ENCODE measurements at places on chromosomes 4 and X.

GRCh38 chr4:60589425-60589824 lies 610.7 kb upstream of the ADGRL3 start:
- no peak for DNase-seq

GRCh38 chr4:187017147-187017546 lies 293.5 kb upstream of the FAT1 start:
- no peak for DNase-seq

- DNase-seq = no peak
Observed at GRCh38 chrX:13511944-13512330, 57.5 kb upstream of the EGFL6 start.

DNA sequence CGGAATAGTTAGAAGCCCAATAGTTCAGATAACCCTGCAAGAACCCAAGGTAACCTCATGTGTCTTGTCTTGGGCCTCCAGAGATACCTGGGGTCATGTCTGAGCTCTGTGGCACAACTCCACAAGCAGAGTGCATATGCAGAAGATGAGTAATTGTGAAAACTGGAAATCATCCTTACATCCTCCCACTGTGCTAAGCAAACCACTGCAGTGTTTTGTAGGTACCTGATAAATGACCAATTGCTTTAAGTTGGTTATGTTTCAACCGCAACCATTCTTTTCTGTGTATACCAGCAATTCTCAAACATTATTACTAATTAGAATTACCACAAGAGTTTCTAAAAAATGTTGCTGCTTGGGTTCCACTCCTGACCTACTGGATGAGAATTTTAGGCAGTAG lies 73.2 kb downstream of the CBLL2 start:
- no peak for DNase-seq

DNA sequence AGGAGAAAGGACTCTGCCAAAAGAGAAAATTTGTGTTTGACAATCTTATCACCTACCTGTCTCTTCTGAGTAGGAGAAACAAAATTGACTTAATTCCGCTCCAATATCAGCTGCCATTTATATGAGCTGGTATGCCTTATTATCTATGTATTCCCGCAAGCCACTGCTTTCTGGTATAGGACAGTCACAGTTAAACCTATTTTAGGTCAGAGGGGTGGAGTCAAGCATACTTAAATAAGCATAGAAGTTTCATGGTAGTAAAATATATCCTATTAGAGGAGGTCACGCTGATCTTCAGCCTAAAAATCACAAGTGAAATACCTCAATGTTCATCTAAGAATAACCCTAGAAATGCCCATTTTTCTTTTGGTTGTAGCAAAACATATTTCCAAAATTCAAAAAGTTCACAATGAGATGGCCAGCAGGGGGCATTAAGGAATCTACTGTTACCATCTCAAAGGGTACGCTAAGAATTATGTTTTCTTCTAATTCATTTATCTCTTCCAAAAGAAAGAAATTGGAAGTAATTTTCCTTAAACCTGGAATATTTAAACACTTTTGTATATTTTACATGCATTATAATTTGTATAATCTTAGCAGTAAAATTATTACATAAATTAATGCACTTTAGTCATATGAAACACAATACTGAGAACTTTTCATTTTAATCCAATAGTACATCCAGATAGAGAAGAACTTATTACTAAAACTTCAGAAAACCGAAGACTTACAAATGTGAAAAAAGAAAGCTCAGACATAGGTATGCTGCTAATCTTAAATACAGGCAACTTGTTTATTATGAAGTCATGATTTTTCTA lies 10.5 kb downstream of the PPAT start:
- DNase-seq = no peak

- DNase-seq = no peak
Observed at GRCh38 chrX:43604753-43605152, 51.3 kb upstream of the MAOA start.

DNA sequence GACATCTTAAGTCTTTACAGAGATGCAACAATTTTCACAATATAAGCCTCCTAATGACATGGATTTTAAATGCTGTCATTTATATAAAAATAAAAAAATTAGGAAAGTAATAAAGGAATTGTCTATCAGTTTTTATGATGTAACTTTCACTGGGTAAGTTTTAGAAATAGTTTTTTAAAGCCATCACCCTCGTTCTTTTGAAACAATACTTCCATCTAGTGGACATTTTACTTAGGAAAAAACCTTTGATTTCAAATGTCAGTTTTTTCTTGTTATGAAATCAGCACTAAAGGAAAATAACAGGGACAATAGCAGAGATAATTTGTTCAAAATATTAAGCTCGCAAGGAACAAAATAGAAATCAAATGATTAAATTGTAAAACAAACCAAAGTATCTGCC lies 24.3 kb upstream of the NDNF start:
- no peak for DNase-seq

DNA sequence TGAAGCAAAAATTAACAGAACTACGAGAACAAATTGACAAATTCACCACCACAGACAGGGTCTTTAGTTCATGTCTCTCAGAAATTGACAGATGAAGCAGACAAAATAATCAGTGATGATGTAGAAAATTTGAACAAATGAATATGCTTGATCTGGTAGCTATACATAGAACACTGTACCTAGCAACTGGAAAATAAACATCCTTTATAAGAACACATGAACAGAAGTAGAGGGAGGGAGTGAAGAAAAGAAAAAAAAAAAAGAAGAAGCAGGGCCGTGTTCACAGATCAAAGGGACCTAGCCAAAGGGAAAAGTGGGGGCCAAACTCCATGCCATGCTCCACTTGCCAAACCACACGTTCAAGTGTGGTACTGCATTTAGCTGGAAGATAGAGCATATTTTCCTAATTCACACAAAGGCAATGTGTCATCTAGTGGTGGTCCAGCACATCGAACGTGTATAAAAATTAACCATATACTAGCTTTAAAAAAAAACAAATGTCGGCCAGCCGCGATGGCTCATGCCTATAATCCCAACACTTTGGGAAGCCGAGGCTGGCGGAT lies 5.6 kb upstream of the THOC2 start:
- no peak for DNase-seq

DNA sequence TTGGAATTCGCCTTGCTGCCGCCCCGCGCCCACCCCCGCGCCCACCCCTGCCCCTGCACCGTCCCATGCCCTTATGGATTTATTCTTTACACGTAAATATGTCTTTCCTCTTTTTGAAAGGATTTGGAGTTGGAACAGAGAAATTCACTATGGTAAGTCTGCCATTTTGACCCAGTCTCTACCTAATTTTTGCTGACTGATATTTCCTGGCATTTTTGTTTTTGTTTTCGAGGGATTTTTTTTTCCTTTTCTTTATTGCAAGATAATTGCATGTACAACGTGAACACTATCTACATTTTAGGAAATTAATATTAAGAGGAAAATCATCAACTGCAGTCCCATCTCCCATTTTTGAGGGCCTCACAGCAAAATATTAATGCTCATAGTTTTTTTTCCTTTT lies 468 bp upstream of the SPIN2B start:
- no peak for DNase-seq

DNA sequence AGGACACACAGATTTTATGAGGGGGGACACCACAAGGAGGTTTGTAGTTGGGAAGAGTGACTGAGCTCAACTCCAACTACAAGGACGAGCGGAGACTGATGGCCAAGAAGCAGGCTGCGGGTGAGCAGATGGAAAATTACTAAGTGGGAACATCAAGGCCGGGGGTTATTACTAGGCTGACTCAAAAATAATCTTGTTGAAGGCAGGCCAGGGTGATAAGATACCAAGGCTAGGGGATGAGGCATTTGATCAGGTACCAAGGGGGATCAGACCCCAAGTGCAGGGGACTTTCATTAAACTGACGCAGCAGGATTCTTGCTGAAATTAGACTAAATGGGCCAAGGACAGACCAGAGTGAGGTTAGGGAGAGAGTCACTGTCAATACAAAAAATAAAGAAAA lies 119.4 kb upstream of the SORBS2 start:
- DNase-seq = no peak

DNA sequence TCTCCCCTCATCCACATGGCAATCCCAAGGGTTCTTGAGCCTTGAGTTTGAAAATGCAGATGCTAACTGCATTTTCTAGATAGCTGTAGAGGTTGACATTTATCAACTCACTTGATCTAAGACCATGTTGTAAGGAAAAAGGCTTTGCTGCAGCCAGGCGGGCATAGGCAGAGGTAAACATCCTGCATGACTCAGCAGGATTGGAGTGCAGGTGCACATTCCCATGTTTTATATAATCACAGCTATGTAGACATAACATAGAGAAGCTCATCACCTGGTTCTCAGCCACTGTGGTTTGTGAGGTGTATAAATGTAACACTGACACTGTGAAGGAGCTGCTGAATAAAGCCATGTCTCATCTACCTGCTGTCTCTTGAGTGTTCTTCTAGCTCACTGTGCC lies 62.3 kb upstream of the PDE5A start:
- no peak for DNase-seq

- no peak for DNase-seq
Observed at GRCh38 chrX:123487669-123488068, 245.2 kb downstream of the THOC2 start.

DNA sequence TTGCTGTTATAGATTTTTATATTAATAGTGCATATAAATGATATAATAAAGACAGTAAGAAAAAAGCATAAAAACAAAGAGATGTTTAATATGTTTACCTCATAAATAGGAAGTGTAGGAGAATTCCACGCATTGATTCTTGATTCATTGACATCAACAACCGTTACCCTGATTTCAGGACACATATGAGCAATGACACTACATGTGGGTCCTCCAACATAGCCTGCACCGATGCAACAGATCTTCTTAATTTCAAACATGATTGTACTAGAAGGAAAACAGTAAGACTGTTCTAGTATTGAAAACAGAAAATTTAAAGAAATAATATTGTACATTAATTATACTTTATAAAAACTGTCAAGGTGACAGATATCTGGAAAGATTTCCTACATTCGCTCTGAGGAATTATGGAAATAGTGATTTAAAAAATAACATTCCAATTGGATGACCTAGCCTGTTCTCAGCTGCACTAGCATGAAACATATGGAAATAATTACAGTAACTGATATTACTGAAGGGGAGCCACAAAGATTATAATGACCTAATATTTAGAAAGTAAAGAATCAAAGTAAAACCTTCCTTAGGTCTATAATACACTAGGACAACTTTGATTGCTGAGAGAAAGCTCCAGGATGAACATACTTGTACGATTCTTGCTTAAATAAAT lies 5.9 kb downstream of the UGDH start:
- DNase-seq = no peak

GRCh38 chr4:148057984-148058859 lies 326.3 kb downstream of the ARHGAP10 start:
- no peak for DNase-seq

GRCh38 chr4:3022112-3022511 lies 52.2 kb downstream of the HTT-AS start:
- no peak for DNase-seq

- DNase-seq = no peak
Observed at GRCh38 chr4:72994670-72995069, 74.8 kb downstream of the COX18 start.

- DNase-seq = no peak
Observed at GRCh38 chrX:134570899-134571298, 87.4 kb downstream of the PLAC1 start.

DNA sequence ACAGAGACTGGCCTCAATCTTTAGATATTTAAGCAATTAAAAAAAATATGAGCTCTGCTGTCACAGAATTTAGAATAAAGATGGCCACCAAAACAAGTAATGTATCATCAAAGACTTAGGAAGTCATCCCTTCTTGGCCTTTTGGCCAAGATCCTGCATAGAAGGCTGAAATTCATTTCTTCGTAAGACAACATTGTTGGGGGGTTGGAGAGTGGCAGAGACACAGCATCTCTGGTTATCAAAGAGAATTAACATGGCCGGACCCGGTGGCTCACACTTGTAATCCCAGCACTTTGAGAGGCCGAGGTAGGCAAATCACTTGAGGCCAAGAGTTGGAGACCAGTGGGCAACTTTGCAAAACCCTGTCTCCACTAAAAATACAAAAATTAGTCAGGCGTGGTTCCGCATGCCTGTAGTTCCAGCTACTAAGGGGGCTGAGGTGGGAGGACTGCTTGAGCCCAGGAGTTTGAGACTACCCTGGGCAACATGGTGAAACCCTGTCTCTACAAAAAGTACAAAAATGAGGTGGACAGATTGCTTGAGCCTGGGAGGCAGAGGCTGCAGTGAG lies 4.0 kb downstream of the PPM1K start:
- DNase-seq = no peak

DNA sequence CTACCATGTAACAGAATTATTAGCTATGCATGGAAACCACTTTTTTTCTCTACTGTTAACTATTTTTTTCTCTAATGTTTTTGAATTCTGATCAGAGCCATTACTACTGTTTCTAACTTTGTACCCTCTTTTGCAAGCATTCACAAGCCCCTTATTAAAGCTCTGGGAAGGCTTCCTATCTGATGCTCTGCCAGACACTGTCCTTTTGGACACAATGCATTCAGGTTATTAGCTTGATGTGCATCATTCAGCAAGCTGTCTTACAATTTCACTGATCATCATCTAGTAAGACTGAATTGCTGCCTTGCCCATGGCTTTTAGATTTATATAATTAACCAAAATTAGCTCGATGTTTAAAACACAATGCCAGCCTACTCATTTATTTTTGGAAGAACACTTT lies 155.1 kb downstream of the NR3C2 start:
- no peak for DNase-seq

- no peak for DNase-seq
Observed at GRCh38 chr4:153809307-153809706, 20.4 kb upstream of the SFRP2 start.

GRCh38 chrX:69507500-69507789 lies 3.3 kb downstream of the NALF2 start:
- no peak for DNase-seq

- no peak for DNase-seq
Observed at GRCh38 chrX:131725001-131725654, 181.3 kb downstream of the OR13H1 start.

DNA sequence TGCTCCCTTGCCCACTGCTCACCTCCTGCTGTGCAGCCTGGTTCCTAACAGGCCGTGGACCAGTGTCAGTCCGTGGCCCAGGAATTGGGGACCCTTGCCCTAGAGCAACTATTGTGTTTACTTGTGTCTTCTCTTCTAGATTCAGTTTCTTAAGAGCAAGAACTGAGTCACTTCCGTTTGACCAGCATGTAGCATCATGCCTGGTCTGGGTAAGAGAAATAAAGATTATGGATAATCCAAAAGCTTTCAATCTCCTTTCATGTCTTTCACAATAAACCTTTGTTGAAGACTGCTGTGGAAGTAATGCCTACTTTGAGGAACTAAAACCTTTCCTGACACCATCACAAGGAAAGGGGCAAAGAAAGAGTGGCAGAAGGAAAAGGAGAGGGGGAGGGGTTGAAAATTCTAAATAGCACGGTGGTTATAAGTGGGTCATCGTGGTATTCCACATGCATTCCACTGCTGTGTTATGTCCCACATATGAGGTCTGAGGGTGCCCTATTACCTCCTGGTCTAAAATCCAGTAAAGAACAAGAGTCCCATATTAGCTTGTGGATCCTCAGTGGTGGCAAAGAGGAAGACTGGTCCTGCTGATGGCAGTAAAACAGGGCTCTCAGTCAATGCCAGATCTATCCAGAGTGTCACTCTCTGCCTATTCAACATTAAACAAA lies 133.4 kb downstream of the RASL11B start:
- DNase-seq = no peak
